NB4 (cell line): ENCODE measurements at places on chromosomes 4 and X.

- DNase-seq: no peak
Measured at GRCh38 chr4:168516841-168517240, 20.0 kb downstream of the PALLD start.

- no peak for DNase-seq
Measured at GRCh38 chr4:105963461-105964400, 68.5 kb downstream of the NPNT start.

- no peak for DNase-seq
Measured at GRCh38 chr4:134539729-134540231, 338.2 kb upstream of the PABPC4L start.

DNA sequence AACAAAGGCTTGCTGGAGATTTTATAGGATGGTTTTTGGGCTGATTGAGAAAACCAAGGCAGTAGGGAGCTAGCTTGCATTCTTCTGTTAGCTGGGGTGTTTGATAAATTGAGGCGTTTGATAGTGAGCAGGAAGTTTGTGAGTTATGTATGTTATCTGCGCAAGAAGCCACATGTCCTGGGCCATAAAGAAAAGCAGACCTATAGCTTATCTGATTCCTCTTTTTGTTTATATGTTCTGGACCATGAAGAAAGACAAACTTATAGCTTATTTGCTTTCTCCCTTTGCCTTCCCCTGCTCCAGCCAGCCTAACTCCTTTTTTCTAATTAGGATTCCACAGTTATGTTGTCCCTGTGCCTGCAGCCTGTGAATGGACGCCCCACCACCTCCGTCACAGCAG lies 9.2 kb downstream of the HNRNPH2 start:
- DNase-seq: no peak

- DNase-seq: no peak
Measured at GRCh38 chrX:73561801-73562200, 1.2 kb upstream of the CHIC1 start.

- DNase-seq: peak; percentile 35
Measured at GRCh38 chr4:158172261-158173258, at the start of gene GASK1B. TSS of gene GASK1B (minus strand) at chr4:158173025. CDS start at chr4:158171375, 1,650 bp downstream.

- DNase-seq: no peak
Measured at GRCh38 chrX:131703646-131704045, 159.8 kb downstream of the OR13H1 start.

DNA sequence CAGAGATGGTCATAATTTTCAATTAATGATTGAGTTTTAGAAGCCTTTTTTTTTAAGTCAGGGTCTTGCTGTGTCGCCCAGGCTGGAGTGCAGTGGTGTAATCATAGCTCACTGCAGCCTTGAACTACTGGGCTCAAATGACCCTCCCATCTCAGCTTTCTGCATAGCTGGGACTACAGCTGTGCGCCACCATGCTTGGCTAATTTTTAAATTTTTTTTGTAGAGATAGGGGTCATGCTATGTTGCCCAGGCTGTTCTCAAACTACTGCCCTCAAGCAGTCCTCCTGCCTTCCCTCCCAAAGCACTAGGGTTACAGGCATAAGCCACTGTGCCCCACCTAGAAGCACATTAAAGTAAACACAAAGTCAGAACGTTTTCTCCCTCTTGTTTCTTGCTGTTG lies 51.7 kb downstream of the HTT-AS start:
- no peak for DNase-seq

- no peak for DNase-seq
Measured at GRCh38 chrX:44731160-44731559, 112.7 kb upstream of the DUSP21 start.

- no peak for DNase-seq
Measured at GRCh38 chr4:70938086-70938485, 35.9 kb downstream of the MOB1B start.

DNA sequence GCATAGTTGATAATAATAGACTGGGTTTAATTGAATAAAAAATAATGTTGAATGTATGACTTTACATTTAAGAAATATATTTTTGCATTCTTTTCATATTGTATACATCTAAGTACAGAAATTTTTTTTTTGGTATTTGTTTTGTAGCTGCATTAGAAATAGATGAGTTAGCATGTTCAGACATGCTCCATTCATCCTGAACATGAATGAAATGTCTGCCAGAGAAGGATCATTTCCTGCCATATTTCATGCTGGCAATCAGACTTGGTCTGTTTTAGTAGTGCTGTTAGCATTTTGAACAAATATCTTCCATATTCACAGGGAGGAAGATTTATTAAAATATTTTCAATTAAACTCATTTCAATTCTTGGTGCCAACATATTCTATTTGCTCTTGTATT lies 98.9 kb downstream of the FRMPD4 start:
- DNase-seq: no peak

- DNase-seq: no peak
Measured at GRCh38 chr4:138537731-138538490, 295.8 kb upstream of the SLC7A11 start.

DNA sequence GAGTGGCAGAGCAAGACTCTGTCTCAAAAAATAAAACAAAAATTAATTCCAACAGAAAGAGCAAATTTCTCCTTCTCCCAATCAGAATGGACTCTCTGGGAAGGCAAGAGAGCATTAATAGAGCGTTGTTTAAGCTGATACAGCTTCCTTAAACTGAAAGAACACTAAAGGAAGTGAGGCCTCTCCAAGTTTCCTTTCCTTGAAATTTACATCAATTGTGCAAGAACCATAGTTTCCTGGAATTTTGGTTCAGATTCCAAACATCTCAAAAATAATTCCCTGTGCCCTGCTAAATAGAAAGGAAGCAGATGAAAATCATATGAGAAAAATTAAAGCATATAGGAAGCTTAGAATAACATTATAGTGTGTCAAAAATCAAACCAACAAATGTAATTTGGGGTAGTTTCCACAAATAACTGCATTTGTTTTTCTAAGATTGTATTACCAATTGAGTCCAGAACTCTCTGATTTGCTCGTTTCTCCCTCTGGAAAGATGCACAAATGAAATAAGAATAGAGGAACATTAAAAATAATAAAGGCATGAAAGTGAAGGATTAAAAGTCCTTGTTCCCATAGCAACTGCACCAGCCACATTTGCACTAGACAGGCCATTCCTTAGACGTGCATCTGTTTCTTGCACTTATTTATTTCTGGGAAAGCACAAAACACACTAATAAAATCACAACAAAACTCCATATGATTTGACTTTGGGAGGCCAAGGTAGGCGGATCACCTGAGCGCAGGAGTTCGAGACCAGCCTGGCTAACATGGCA lies 3.7 kb upstream of the FAM241A start:
- DNase-seq: no peak

- DNase-seq: no peak
Measured at GRCh38 chr4:117135634-117136354, 50.4 kb upstream of the TRAM1L1 start.

DNA sequence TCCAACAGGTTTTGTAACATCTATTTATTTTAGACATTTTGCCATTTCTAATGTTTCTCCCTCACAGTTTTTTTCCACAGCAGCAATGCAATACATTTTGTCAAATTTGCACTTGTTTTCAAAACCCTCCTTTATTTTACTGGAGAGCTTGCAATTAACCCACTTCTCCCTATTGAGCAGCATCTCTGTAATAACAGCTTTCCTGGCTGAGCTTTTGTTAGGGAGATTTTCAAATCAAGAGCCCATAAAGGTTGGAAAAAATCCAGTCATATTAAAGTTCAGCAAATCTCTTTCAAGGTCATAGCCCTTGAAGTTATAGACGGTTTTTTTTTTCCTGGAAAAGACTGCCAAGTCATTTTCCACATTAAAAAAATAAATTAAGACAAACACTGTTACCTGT lies 450.6 kb upstream of the TENM3 start:
- no peak for DNase-seq

DNA sequence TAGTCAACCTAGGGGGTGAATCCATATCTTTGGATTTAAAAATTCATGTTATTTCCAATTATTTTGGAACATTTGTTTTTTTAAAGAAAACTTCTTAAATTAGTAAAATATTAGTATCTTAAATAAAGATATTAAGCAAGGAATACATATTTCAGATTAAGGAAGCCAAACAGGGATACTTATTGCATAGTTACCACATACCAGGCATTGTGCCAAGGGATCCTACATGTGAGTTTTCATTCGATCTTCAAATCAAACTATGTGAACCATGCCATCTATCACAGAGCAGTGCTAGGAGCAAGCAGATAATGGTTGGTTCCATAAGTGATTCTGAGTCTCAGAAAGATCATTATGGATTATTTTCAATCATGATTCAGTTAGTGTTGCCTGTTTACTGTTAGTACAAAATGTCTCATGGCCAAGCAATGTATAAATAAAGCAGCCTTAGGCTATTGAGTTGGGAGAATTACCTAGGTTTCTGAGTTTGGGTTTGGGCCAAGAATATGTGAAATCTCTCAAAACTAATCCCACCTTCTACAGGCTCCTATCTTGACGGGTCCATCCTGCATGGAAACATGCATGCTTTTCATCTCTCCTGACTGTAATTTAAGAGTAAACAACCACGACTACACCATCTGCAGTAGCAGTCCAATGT lies 176.7 kb downstream of the NPFFR2 start:
- DNase-seq: no peak

GRCh38 chrX:151830911-151831310 lies 81.8 kb upstream of the MAGEA4 start:
- DNase-seq: no peak

GRCh38 chr4:89069481-89069880 lies 12.5 kb upstream of the FAM13A start:
- no peak for DNase-seq

DNA sequence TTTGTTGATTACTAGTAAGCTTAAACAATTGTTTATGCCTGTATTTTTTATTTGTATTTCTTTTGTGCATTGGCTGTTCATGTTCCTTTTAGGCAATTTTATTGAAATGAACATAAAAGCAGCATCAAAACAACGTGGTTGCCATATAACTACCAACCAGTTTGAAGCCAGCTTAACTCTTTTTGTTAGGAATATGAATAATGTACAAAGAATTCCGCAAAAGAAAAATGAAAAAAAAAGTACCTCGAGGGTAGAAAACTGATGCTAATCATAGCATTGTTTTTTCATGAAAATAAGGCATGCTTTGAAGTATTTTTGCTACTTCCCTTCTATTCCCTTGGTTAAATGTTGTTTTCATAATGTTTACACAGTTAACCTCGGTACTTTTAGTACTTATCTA lies 1024.0 kb upstream of the SLIT2 start:
- DNase-seq: no peak

DNA sequence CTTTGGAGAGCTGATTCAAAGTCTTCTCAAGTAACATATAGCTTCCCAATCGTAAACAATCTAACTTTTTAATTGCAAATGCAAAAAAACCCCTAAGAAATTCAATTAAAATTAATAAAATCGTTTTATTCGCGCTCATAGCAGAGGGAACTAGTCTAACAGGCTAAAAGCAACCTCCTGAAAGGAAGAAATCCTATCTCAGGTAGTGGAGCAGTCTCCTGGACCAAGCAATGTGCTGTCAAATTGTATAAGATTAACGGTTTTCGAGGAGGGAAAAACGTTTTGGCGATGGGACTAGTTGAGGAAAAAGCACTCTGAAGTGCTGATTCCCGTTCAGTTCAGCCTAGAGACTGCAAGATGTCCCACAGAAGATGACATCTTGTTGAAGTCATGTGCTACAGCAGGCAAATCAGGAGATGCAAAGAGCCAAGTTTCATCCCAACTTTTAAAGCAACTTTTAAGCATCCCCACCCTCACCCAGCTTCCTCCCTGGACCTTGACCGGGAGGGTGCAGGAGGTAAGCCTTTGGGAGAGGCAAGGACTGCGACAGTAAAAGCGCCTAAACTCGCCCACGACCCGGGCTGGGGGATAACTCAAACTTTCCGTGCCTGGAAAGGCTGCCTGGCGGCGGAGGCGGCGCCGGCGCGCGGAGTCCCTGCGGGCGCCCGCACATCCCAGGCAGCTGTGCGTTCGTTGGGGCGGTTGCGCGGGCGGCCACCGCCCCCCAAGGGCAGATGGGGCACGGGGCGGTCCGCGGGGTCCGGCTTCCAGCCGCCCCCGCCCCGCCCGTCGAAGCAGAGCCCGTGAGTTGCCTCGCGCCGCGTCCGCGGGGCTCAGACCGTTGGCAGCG lies 784 bp downstream of the MAP7D3 start:
- DNase-seq: no peak

GRCh38 chr4:108783665-108784463 lies 21.0 kb upstream of the ETNPPL start:
- peak; percentile 25 for DNase-seq

DNA sequence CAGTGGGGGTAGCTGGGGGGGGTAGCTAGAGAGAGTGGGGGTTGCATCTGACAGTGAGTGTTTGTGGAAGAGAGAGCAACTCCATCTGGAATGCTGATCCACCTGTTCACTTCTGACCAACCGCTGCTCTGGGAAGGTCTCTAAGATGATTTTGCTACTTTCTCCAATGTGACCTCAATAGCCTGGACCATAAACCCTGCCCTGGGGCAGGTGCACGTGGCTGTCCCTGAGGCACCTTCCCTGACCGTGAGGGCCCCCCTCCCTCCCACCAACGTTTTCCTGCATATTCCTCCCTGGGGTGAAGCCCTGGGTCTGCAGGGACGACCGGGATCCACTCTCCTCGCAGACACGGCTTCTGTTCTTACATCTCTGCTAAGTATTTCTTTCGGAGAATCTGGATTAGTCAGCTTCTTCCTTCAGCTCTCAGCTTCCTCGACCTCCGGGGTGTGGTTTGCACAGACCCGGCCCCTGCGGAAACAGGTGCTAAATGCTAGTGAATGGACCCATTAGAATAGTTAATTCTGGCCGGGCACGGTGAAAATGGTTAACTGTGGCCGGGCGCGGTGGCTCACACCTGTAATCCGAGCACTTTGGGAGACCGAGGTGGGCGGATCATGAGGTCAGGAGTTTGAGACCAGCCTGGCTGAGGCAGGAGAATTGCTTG lies 21.4 kb upstream of the PLCXD1 start:
- DNase-seq: no peak

- no peak for DNase-seq
Measured at GRCh38 chrX:10702031-10702430, 81.6 kb upstream of the MID1 start.

DNA sequence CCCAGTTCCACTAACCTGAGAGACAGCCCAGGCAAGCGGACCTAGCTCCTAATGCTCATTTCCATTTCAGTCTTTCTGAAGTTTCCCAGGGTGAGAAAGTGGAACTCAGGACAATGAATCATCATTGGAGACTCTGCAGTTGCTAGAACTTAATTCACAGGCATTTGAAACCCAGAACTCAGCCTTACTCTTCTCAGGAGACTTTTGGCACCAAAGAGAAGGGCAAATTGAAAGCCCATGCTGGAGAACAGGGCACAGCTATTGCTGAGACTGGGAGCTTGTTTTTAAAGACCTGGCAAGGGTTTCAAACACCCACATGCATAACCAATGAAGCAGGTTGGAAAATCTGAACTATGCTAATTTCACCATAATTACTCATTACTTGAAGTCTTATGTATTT lies 36.0 kb downstream of the BST1 start:
- DNase-seq: no peak

DNA sequence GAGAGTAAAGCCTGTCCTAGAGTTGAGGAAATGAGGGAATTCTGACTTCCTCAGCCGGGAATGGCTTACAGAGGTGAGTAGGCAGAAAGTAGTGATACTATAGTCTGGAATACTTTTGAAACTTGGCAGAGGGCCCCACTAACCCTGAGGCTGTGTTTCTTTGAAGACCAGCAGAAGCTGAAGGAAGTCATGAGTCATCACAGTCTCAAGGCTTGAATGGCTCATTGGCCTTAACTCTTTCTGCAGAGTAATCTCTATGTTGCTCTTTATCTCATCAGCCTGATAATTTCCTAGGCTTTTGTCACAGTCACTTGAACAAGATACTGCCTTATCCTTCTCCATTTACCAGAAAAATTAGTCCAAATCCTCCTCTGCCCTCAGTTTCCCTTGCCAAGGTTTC lies 80.8 kb downstream of the ANKRD50 start:
- DNase-seq: peak; percentile 47
